ENCODE measurements at places on chromosomes 1 and 21.

DNA sequence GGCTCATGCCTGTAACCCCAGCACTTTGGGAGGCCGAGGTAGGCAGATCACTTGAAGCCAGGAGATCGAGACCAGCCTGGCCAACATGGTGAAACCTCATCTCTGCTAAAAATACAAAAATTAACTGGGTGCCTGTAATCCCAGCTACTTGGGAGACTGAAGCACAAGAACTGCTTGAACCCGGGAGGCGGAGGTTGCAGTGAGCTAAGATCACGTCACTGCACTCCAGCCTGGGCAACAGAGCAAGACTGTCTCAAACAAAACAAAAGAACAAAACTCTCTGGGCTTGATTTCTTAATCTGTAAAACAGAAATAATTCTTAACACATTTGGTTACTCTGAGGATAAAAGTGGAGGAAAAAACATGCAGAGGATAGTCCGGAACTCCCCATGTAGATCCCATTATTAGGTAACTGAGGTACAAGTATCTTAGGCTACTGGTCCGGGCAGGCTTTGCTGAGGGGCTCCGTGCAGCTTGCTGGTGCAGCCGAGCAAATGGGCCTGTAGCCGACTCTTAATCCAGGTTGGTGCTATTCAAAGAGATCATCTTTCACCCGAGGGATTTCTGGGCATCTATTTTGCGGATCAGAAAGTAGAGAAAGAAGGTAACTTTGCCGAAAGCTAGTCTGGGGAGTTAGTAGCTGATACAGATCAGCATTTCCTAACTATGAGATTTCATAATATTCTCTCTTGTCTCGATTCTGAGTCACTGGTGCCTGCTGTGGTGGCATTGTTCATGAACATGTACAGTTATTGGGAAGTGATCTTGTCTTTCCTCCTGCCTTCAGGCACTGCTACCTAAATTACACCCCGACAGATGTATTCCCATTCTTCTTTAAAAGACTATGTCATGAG, 56.8 kb downstream of the NFIA start:
- DNase-seq = no peak

DNA sequence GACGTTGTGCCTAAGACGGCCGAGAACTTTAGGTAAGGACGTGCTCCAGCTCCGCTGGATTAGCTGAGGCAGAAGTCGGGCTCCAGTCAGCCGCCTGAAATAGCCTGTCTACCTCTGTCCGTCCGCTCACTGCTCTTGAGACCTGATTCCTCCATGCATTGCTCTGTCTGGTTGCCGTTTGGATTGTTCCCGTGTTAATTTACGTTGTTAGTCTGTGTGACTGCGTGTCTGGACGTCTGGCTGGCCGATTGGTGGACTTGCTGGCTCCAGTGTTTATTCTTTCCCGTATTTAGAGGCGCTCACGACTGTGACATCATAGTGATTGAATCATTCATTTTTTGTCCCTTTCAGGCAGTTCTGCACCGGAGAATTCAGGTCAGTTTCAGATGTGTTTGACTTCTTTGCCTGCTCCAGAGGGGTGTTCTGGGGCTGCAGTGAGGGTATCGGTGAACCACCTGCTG, 684 bp downstream of the PPIH start:
- DNase-seq = no peak

DNA sequence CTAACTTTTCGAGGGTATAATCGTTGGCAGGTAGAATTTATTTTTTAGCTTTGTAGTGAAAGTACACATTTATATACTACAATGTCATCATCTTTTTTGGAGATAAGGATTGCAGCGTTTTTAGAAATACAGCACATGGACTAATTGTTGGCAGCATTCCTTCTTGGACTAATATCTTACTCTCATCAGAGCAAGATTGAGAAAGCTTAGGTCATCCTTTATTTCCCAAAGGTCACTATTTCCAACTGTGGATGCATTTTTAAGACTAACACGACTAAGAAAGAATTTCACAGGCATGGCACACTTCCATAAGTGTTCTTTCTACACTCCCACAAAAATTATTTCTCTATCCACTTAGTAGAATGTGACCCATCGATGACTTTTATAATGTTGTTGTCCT, 732.3 kb downstream of the NCAM2 start:
- no peak for DNase-seq

- DNase-seq = no peak
Measured at GRCh38 chr1:235408503-235408960, 41.3 kb downstream of the TBCE start.

DNA sequence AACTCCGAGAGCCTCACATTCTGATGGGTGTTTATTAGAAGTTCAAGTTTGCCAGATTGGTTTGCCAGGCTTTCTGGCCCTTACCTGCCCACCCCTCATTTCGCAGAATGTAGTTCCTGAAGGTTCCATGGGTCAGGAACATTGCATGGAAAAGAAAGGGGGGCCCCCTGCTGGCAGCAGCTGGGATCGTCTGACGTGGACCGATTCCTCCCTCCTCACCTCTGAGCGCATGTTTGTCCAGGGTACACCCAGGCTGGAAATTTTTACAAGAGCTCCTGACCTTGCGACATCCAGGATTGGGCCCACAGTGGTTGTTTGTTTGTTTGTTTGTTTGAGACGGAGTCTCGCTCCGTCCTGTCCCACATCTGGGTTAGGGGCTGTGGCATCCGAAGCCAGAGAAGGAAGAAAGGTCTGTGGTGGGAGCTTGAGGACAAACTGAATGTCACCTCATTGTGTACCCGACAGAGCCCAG, 126.0 kb upstream of the TMEM51 start:
- no peak for DNase-seq

DNA sequence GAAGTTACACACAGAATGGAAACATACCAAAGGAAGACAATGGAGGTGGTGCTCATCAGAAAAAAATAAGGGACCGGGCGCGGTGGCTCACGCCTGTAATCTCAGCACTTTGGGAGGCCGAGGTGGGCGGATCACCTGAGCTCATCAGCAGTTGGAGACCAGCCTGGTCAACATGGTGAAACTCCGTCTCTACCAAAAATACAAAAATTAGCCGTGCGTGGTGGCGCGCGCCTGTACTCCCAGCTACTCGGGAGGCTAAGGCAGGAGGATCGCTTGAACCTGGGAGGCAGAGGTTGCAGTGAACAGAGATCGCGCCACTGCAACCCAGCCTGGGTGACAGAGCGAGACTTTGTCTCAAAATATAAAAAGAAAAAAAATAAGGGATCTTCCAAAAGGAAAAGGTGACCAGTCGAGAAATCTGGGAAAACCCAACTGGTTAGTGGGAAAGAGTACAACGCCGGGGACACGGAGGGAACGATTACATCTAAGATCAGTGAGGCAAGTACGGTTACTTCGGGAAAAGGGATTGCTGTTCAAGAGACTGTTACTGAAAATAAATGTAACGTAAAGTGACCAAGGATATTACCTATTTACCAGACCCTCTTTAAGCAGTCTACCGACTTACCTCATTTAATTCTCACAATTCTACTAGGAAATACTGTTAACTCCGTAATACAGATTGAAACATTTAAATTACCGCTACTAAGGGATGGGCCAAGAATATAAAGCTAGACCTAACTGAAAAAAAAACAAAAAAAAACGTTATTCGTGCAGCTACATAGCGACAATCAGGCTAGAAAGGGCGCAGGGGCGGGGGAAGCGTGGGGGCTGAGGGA, 822 bp downstream of the CCT3 start:
- no peak for DNase-seq

Data from activated CD4-positive, CD25-positive, alpha-beta regulatory T cell treated with anti-CD3 and anti-CD28 coated beads, Interleukin-2, amount 50 U/mL, for 16 hours (primary cell).